ENCODE measurements at places on chromosomes 7 and 10. TPM values are rescaled to one million over a fixed set of nuclear protein-coding genes. Genes with fewer than 3 reads are reported as not detected.

TEX36 gene
- not detected for total RNA-seq

SCART1 gene
- 5.2 TPM for total RNA-seq

CPN1 gene
- total RNA-seq, result not detected

FANK1 gene
- total RNA-seq, result 0.25 TPM

ANKRD30A gene
- total RNA-seq, result not detected

STRA8 gene
- not detected for total RNA-seq

LRRC17 gene
- total RNA-seq, result 0.22 TPM

GOLGA7B gene
- total RNA-seq, result 4.5 TPM

ACADSB gene
- 17.9 TPM for total RNA-seq

ACHE gene
- 0.22 TPM for total RNA-seq

H2BK1 gene
- total RNA-seq, result not detected

- H3K4me3 ChIP-seq, result no peak overlapping the region
- no peaks in the 10 kb centered on the region for H3K4me1 ChIP-seq
- no peaks in the 10 kb centered on the region for H3K27me3 ChIP-seq
- DNase-seq, result no peak
Observed at GRCh38 chr7:91051966-91052365, 212.3 kb upstream of the FZD1 start.

GRCh38 chr10:130067893-130068292 lies 42.7 kb downstream of the C10orf143 start:
- H3K4me1 ChIP-seq, result no peaks in the 10 kb centered on the region
- H3K27me3 ChIP-seq, result no peaks in the 10 kb centered on the region
- peaks cover 7% of the 10 kb centered on the region for H3K36me3 ChIP-seq

DNA sequence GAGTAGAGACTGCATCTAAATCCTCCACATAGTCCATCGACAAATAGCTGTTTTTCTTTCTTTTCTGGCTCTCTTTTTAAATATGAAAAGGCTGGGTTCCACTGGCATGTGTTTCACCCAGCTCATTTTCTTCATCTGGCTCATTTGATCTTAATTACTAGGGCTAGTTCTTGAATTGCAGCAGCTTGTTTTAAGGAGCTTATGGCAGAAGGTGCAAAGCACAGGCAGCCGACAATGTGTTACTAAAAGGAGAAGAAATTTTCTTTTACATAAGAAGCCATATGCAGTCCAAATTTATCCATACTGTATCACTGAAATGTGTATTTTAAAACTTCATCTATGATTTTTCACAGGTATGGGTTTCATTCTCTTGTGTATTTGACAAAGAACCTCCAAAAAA lies 205.6 kb upstream of the PTER start:
- H3K4me3 ChIP-seq, result no peak overlapping the region
- H3K4me1 ChIP-seq, result no peaks in the 10 kb centered on the region
- H3K27ac ChIP-seq, result no peak overlapping the region
- no peaks in the 10 kb centered on the region for H3K36me3 ChIP-seq

- peaks cover 2% of the 10 kb centered on the region for H3K27me3 ChIP-seq
- H3K4me3 ChIP-seq, result no peak overlapping the region
- no peak overlapping the region for H3K27ac ChIP-seq
Observed at GRCh38 chr7:98420966-98421612, 20.2 kb upstream of the BAIAP2L1 start.

- H3K27me3 ChIP-seq, result no peaks in the 10 kb centered on the region
- H3K36me3 ChIP-seq, result peaks cover 21% of the 10 kb centered on the region
- H3K27ac ChIP-seq, result peak overlapping the region; percentile 77
- H3K4me3 ChIP-seq, result peak overlapping the region; percentile 97
- peaks cover 42% of the 10 kb centered on the region for H3K4me1 ChIP-seq
Observed at GRCh38 chr7:150323682-150324372, 482 bp upstream of the ACTR3C start.

DNA sequence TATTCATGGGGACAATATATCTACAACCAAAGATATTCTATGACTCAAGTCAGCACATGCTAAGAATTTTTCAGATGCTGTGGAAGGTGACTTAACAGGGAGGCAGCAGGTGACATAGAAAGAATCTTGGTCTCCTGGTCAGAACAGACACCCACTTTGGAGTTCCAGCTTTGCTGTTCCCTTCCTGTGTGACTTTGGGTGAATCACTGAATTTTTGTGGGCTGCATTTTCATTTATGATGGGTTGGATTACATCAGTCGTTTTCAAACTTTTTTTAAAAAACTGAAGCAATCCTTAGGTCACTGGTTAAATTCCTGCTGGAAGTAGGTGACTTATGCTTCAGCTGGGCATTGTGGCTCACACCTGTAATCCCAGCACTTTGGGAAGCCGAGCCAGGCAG lies 24.9 kb downstream of the RGR start:
- H3K4me3 ChIP-seq, result no peak overlapping the region
- H3K4me1 ChIP-seq, result peaks cover 9% of the 10 kb centered on the region
- no peak overlapping the region for H3K27ac ChIP-seq

- DNase-seq, result no peak
- no peaks in the 10 kb centered on the region for H3K36me3 ChIP-seq
- no peak overlapping the region for H3K27ac ChIP-seq
- H3K4me3 ChIP-seq, result no peak overlapping the region
Observed at GRCh38 chr10:30962522-30962921, 69.1 kb downstream of the ZNF438 start.

DNA sequence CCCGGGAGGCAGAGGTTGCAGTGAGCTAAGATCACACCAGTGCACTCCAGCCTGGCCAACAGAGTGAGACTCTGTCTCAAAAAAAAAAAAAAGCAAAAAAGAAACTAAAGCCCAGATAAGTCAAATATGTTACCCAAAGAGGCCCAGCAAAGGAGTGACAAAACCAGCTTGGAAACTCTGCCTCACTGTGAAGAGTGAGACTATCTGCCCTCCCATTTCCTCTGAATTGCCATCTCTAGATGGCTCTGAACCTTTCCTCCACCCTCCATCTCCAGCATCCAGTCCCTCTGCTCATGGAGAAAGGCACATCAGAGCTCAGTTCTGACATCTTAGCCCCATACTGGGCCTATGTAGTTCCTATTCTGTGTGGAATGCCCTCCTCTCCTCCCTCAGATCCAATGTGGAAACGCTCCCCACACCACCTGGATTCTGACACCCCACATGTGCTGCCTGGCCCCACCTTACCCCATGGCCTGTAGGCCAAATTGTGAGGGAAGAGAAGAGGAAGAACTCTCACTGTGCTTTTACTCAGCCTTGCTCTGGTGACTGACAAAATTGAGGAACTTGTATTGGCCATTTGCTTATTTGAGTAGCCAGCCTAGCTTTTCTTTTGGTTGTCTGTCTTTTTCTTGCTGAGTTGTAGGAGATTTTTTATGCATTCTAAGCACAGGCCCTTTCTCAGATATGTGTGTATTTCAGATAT lies 18.0 kb upstream of the NUDCD3 start:
- H3K27ac ChIP-seq, result no peak overlapping the region
- DNase-seq, result no peak
- H3K27me3 ChIP-seq, result no peaks in the 10 kb centered on the region
- no peaks in the 10 kb centered on the region for H3K4me1 ChIP-seq
- no peak overlapping the region for H3K4me3 ChIP-seq
- H3K36me3 ChIP-seq, result no peaks in the 10 kb centered on the region

DNA sequence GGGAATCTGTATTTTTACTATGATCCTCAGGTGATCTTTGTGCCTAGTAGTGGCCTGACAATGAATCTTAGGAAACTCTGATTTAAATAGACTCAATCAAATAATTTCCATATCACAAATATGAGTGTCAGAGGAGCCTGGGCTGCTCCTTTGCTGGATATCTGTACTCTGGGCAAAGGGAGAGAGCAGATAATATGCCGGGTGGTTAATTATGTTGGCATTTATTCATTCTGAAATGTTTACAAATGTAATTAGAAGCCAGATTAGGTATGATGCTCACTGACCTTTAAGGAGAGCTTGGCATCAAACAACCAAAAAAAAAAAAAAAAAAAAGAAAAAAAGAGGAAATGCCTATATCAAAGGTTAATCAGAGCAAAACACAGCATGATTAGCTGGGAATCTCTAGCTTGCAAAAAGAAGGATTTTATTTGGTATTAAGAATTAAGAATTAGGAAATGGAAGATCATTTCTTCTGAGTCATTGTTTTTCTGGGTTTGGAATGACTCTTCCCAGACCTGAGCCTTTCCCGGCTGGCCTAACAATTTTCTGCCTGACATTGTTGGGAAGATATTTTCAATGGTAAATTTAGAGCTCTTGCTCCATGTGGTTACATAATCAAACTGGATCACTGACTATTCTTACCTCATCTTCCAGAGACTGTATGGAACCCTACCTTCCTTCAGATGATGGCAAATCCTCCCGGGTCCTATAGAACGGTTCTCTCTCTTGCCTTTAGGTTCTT lies 365.3 kb downstream of the REEP3 start:
- no peaks in the 10 kb centered on the region for H3K27me3 ChIP-seq
- no peak overlapping the region for H3K4me3 ChIP-seq
- H3K36me3 ChIP-seq, result no peaks in the 10 kb centered on the region
- no peak for DNase-seq
- H3K4me1 ChIP-seq, result no peaks in the 10 kb centered on the region

DNA sequence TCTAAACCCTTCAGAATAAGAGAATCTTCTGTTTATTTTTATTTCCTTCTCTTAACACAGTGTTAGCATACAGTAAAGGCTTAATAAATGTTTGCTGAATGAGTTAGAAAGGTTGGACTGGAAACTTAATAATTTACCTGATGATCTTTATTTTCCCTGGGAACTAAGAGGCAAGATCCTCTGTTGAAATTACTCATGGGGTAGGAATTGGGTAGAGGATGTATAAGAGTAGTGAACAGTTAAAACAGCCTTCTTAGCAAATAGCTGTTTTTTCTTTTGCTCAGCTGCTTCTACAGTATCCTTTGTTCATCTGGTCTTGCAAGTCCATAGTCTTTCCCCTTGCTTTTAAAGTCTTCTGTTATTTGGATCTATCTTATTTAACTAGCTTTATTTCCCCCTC lies 80.0 kb downstream of the AKAP9 start:
- no peaks in the 10 kb centered on the region for H3K4me1 ChIP-seq
- no peaks in the 10 kb centered on the region for H3K27me3 ChIP-seq
- H3K4me3 ChIP-seq, result no peak overlapping the region
- DNase-seq, result no peak
- H3K27ac ChIP-seq, result no peak overlapping the region
- peaks cover 57% of the 10 kb centered on the region for H3K36me3 ChIP-seq

DNA sequence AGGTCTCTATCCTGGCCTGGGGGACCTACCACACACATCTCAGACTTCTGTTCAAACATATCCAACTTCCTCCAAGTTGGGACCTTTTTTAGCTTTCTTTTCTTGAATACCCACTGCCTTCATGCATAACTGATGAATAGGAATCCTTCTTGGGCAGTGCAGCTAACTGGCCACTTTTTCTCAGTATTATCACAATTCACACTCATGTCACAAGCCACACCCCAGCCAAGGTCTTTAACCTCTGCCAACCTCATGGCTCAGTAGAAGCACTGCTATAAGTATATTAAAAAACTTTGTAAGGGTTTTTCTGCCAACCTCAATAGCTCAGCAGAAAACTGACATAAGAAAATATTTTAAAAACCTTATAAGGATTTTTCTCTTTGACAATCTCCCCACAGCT lies 44.5 kb downstream of the HHEX start:
- H3K4me1 ChIP-seq, result no peaks in the 10 kb centered on the region
- no peak overlapping the region for H3K4me3 ChIP-seq
- no peak overlapping the region for H3K27ac ChIP-seq
- DNase-seq, result no peak

GRCh38 chr7:92061154-92061553 lies 73.1 kb downstream of the CYP51A1 start:
- no peak for DNase-seq
- no peak overlapping the region for H3K4me3 ChIP-seq
- H3K27me3 ChIP-seq, result no peaks in the 10 kb centered on the region
- H3K36me3 ChIP-seq, result peaks cover 34% of the 10 kb centered on the region
- H3K4me1 ChIP-seq, result no peaks in the 10 kb centered on the region
- no peak overlapping the region for H3K27ac ChIP-seq

DNA sequence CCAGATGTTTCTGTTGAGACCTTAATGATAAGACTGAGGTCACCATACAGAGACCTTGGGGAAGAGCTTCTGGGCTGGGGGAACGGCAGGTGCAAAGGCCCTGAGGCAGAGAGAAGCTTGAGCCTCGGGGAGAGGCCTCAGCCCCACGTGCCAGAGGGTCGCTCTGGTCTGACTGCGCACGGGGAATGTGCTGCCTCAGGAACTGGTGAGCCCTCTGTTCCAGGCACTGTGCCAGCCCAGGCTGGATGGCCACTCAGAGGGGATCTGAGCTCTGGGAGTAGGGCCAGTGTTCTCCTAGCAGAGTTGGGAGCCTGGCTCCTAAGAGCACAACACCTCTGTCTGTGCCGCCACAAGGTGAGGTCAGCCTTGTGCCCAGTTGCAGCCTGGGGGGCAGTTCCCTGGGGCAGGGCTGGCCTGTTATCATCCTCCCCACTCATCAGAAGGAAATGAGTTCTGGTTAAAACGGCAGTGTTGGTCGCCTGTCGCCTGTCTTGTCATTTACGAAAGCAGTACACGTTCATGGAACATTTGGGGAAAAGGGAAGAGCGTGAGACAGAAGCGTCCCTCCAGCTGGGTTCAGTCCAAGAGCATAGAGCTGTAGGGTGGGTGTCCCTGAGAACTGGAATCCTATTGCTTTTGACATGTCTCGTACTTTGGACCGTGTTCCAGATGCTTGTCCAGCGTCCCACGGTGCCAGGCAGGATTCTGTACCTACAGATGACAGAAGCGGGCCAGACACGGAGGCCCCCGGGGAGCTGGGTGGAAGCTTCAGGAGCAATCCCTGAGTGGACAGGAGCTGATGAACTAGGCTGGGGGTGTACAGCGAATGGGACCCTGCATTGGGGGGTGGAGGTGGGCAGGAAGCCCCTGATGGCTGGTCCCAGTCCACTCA lies 4.3 kb downstream of the TTYH3 start:
- peaks cover 33% of the 10 kb centered on the region for H3K4me1 ChIP-seq
- no peaks in the 10 kb centered on the region for H3K36me3 ChIP-seq
- H3K27me3 ChIP-seq, result no peaks in the 10 kb centered on the region
- no peak overlapping the region for H3K27ac ChIP-seq

DNA sequence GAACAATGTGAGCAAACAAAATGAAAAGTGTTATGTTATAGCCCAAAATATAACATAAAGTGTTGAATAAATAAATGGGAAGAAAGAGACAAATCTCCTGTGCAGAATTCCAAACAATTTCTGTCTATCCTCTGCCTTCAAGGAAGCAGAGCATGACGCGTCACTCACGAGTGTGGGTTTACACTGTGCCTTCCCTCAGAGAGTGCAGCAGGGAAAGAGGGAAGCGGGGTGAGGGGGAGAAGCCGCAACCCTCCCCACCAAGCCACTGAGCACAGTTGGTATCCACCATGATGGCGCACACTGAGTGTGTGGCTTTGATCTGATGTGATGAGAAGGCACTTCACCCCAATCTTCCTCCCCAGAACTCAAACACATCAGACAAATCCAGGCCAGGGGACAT lies 74.8 kb downstream of the PTPRN2 start:
- no peak for DNase-seq
- no peak overlapping the region for H3K4me3 ChIP-seq
- no peak overlapping the region for H3K27ac ChIP-seq
- H3K27me3 ChIP-seq, result no peaks in the 10 kb centered on the region
- H3K4me1 ChIP-seq, result no peaks in the 10 kb centered on the region
- H3K36me3 ChIP-seq, result no peaks in the 10 kb centered on the region

- no peak overlapping the region for H3K27ac ChIP-seq
- no peak for DNase-seq
- H3K4me3 ChIP-seq, result no peak overlapping the region
- H3K36me3 ChIP-seq, result no peaks in the 10 kb centered on the region
Observed at GRCh38 chr7:74587435-74588126, 69.9 kb upstream of the GTF2I start.

All from CD4-positive, alpha-beta T cell (primary cell).